ENCODE measurements at places on chromosomes 6 and 20.

DNA sequence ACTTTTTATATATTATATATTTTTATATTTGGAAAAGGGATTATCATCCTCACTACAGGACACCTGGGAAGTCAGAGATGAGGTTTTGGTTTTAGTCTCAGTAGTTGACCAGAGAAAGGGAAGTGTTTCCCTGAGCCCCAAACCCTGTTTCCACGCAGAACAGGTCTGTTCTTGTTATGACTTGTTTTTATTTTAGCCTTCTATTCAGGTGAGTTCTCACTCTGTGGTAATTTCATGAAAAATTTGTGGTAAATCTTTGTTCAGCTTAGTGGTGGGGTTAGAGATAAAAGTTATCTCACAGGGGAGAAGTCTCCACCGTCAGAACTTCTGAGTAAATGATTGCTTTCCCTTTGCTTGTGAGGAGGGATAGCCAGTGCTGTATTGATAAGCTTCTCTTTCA, 224.9 kb downstream of the FARS2 start:
- DNase-seq = no peak

- DNase-seq = peak; percentile 29
Measured at GRCh38 chr6:47188588-47189021, 121.1 kb downstream of the TNFRSF21 start.

GRCh38 chr6:79201143-79201542, 33.3 kb downstream of the HMGN3 start:
- no peak for DNase-seq

GRCh38 chr6:32983964-32984621, 15.7 kb downstream of the BRD2 start:
- no peak for DNase-seq

GRCh38 chr6:147156799-147157382, 47.3 kb upstream of the STXBP5 start:
- DNase-seq = peak; percentile 34

- peak; percentile 51 for DNase-seq
Measured at GRCh38 chr6:143363299-143363698, 87.2 kb downstream of the ADAT2 start.

DNA sequence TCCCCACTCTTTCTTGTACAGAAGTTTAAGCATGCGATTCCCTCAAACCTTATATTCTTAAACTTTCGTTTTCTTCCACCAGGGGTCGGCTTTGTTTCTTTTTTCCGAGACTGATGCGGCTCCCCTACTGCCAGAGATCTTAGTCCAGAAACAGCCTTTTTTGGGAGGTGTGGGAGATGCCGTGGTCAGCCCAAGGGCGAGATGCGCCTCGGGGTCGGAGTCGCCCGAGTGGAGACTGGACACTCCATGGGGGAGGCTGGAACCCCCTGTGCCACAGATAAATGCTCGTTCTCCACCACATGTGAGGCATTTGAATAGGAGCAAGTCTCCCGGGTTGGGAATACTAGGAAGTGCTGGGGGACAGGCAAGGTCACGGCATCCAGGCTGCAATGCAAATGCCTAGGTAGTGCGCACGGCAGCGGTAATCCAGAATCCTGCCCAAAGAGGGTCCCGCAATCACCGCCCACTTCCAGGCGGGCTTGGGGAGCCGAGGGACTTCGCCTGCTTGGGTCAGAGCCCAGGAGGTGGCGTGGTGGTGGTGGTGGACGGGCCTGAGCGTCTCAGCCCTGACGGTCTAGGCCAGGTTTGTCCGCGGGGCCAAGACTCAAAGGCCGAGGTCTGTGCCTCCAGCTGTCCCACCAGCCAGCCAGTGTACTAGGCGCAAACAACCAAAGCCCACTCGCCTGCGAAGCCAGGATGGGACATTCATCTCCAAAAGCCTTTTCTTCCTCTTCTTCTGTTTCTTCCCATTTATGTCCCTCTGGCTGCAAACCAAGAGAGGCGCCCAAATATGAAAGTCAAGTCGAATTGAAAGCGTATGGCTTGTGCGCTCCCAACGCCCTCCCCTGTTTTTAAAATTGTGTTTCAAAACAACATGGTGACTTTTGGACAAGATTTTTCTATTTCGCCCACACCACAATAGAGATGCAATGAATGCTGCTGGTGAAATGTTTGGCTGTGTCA, 39.3 kb upstream of the OSTM1 start:
- peak; percentile 57 for DNase-seq

DNA sequence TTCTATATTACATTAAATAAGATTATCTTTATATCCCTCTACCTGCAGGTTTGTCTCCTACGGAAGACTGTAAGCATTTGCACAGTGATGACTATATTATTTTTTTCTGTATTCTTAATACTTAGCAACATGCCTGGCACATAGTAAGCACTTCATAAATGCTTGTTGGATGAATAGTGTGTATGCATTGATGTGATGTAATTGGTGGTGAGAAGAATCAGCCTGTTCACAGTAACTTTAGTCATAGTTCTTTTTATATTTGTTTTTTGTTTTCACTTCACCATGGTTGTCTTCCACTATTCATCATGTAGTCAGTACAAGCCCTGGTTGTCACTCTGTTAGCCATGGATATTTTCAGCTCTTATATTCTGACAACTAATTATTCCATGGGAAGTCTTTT, 184.0 kb upstream of the FLRT3 start:
- DNase-seq = no peak

GRCh38 chr6:34455831-34456230, 10.0 kb upstream of the PACSIN1 start:
- DNase-seq = no peak

- DNase-seq = peak; percentile 78
Measured at GRCh38 chr6:27772261-27773001, 139.8 kb downstream of the OR2B2 start.

- no peak for DNase-seq
Measured at GRCh38 chr20:13121840-13122515, 99.1 kb upstream of the ISM1 start.

GRCh38 chr20:11556410-11556809, 361.3 kb upstream of the BTBD3 start:
- DNase-seq = no peak

- DNase-seq = peak; percentile 95
Measured at GRCh38 chr6:42200035-42200434, 5.3 kb upstream of the GUCA1B start.

GRCh38 chr6:26358511-26358981, 6.5 kb upstream of the BTN3A2 start:
- DNase-seq = no peak

DNA sequence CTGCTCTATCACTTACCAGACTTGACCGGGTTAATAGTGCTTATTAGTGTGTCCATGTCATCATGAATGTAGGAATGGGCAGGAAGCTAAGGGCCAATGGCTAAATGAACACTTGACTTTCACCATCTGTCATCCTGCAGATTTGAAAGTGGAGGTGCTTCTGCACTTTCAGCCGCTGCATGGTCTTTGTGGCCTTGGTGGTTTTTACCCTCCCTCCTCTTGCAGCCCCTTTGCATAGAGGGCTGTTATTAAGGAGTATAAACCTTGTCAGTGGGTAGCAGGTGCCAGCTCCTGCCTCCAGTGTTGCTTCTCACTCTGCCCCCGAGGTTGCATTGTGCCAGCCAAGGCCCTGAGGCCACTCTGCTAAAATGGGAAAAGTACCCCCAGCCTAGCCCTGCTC, 122.2 kb upstream of the TNFAIP3 start:
- DNase-seq = no peak

DNA sequence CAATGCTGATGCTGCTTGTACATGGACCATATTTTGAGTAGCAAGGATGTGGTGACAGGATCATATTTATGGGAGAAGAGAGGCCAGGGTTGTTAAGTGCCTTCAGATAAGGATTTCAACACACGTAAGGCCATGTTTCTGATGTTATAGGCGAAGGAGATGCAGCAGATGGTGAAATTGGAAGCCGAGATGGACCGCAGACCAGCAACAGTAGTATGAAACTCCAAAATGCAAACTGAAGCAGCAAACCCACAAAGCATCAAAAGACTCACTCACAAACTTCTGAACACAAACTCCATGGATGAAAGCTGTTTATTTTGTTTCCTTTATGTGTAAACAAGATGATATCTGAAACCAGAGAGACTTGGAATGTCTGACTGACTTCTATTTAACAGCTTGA, 35.6 kb upstream of the LAMP5 start:
- DNase-seq = no peak

DNA sequence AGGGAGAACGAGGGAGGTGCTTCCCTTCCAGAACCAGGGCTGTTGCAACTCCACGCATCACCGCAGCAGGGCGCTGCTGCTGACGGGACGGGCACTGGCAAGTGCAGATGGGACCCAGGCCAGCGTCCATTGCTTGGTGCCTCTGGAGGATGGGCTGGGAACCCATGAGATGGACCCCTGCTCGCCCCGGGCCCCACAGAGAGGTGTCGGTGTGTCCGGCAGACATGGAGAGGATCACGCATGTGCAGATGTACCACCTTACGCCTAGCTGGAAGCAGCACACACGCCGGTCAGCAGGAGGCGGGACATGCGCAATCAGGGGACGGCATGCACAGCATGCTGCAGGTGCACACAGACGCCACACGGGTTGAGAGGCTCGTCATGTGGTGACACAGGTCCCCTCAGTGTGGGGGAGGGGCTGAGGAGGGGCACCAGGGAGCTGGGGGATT, 5.7 kb downstream of the CABLES2 start:
- no peak for DNase-seq

- no peak for DNase-seq
Measured at GRCh38 chr20:25278636-25279361, 30.9 kb downstream of the PYGB start.

GRCh38 chr6:24658573-24659560, 7.8 kb downstream of the TDP2 start:
- peak; percentile 24 for DNase-seq

- peak; percentile 49 for DNase-seq
Measured at GRCh38 chr6:56004426-56004825, 129.0 kb upstream of the BMP5 start.

DNA sequence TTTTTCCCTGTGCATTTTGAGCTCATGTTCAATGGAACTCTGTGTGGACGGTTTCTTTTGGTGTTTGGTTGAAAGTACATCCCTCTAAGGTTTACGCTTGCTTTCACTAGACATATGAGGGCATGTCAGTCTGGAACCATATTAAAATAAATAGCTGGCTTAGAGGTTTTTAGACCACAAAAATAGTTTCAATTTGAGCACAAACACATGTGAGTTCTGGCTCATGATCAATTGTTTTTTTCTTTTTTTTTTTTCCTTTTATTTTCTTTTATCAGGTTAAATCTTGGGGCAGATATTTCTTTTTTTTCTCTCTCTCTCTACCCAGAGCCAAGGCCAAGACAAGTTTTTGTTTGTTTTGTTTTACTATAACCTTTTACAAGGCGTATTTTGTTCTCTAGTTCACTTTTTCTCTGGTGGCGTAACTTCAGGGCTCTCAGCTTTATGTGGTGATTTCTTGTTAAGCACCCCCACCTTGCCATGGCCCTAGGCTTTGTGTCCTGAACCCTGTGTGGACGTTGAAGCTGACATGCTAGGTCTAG, 92.9 kb downstream of the SHLD1 start:
- DNase-seq = no peak

DNA sequence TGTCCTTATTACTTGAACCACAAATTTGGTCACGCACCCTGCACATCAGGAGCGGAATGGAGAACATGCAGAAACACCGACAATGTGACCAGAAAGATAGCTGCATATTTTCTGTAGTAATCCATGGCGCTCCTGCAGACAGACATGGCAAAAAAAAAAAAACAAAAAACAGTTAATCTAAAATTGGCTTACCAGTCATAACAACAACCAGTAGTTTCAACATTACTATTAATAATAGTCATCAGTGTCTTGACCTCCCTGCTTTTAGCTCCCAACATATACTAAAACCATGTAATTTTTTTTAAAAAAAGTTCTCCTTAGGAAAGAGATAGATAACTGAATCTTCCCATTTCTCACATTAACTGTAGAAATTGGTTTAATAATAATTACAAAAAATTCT, 6.8 kb downstream of the CGA start:
- DNase-seq = no peak

- no peak for DNase-seq
Measured at GRCh38 chr6:149876241-149876933, 12.2 kb upstream of the LRP11 start.

DNA sequence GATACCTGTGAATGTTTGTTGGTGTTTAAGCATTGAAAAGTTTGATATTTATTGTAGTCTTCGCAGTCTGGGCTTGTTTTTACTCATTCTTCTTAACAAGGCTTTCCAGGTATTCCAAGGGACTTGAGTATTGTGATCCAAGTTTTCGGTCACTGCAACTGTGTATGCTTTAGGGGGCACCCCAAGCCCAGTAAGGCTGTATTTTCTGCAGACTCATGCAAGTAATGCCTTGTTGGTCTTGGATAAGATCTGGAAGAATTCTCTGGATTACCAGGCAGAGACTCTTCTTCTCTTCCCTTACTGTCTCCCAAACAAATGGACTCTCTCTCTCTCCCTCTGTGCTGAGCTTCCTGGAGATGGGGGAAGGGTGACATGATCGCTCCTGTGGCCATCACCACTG, 82.1 kb downstream of the RFPL4B start:
- peak; percentile 69 for DNase-seq

DNA sequence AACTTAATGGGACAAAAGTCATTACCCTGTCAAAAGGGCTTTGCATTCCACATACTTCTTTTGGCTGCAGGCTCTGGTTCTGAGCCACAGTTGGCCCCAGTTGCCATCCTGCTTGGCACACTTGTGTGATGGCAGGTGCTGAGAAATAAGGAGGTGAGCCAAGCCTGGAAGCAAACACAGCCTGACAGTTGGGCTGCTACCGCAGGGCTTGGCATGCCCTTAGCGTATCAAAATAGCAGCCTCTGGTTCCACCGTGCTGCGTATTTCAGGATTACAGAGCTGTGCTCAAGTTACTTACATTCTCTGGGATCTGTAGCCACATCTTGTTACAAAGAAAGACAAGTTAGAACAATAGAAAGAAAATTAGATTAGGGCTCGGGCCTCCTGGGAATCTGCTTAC, 11.1 kb downstream of the MTHFD1L start:
- no peak for DNase-seq

DNA sequence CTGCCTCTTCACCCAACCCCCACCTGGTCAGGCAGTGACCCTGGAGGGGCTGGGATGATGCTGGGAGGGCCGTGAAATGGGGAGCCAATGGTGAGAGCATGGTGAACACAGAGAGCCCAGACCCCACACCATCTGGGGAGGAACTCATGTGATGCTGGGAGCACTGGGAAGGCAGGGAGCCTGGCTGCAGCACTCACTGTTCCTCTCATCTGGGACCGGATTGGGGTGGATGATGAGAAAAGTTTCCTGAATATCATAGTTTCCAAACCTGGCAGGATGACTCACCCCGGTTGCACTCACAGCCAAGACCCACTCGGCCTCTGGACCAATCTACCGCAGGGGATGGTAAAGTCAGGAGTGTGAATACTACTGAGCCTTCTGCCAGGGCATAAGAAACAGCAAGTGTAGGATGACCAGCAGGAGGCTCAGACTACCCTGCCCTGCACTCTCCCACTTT, 21.8 kb downstream of the ULBP1 start:
- DNase-seq = no peak

GRCh38 chr6:156899071-156899470, 121.9 kb downstream of the ARID1B start:
- no peak for DNase-seq
